ENCODE measurements at places on chromosomes 6 and 20.

DNA sequence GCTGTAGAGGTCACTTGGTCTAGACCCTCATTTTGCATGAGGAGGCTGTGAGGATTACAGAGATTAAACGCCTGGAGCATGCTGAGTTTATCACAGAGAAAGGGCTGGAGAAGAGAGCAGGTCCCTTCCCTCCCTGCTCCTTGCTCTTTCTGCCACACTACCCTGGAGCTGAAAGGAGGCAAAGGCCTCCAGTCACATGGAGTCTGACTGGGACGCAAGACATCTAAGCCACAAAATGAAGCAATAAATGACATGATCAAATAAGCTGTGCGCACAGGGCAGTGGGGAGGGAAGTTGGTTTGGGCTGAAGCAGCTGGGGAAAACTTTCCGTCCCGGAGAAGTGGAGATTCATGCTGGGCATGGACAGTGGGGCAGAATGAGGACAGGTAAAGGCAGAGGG lies 33.3 kb downstream of the ATXN1 start:
- DNase-seq = no peak

- no peak for DNase-seq
These were observed 17.2 kb downstream of the ZDHHC14 start for GRCh38 chr6:157398151-157398550.

- DNase-seq = no peak
These were observed 49.5 kb upstream of the TFAP2D start for GRCh38 chr6:50663806-50664205.

- no peak for DNase-seq
These were observed 164.4 kb downstream of the SIM1 start for GRCh38 chr6:100300221-100300736.

DNA sequence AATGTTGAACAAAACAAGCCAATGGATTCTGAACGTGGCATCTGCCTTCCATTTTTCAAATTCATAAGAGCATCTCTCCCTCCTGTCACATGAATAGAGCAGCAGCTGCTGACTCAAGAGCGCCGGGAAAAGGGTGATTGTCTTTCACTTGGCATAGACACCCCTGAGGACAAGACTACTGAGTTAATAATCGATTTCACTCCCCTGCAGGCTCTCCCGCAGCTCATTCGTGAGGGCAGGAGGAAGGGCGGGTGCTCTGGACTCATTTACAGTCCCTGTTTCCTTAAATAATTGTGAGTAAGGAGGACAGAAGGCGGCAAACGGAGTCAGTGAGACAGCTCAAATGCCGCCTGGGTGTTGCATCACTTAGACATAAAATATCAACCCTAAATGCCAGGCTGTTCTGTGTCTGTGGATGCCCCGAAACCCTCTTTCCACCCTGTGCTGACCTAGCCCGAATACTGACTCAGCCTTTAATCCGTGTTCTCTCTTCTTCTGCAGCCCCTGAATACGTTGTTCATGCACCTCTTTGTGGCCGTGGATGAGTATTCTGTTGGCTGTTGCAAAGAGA lies 21.6 kb downstream of the CFAP61 start:
- no peak for DNase-seq

DNA sequence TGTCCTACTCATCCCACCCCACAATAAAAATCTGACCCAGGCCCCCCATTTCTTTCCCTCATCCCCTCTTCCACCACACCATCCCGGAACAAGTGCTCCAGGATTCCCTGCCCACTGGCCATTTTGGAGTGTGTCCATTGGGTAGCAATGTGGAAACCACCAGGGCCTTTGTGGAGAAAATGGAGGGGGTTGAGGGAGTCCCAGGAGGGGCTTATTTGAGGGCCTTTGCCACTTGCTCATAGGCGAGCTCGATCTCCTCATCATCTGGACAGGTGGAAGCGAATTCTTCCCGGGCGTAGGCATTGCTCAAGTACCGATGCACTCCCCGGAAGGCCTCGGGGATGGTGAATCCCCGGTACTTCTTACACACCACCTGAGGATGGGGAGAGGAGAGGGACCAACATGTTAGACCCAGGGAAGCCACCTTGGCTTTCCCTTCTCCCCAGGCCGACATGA lies 1.6 kb upstream of the DDAH2 start:
- no peak for DNase-seq

GRCh38 chr6:5998711-5999687 lies 7.7 kb downstream of the NRN1 start:
- no peak for DNase-seq

GRCh38 chr6:110331816-110332215 lies 26.3 kb downstream of the METTL24 start:
- no peak for DNase-seq

All from mesothelial cell of epicardium (in vitro differentiated cells).